ENCODE measurements at places on chromosomes 1 and 21. TPM values are rescaled to one million over a fixed set of nuclear protein-coding genes. Genes with fewer than 3 reads are reported as not detected.

The NEGR1 gene
- not detected for total RNA-seq

The GPR25 gene
- not detected for total RNA-seq

The NPPB gene
- not detected for total RNA-seq

The NFASC gene
- not detected for total RNA-seq

The ACTL8 gene
- not detected for total RNA-seq

The CRYBG2 gene
- 2.2 TPM for total RNA-seq

The MIA3 gene
- 51.1 TPM for total RNA-seq

The DHX9 gene
- 206 TPM for total RNA-seq

Measured in activated CD4-positive, alpha-beta T cell treated with anti-CD3 and anti-CD28 coated beads, Interleukin-2, amount 10 ng/mL, durations not matched to agents 7 days and 5 days (primary cell).